ENCODE measurements at places on chromosomes 13 and 19.
A peak's percentile ranks its signal among the peaks of the same experiment; 100 is the strongest.

GRCh38 chr13:107867701-107868661 is 347.4 kb downstream of the LIG4 start:
- DNase-seq: peak; percentile 36

DNA sequence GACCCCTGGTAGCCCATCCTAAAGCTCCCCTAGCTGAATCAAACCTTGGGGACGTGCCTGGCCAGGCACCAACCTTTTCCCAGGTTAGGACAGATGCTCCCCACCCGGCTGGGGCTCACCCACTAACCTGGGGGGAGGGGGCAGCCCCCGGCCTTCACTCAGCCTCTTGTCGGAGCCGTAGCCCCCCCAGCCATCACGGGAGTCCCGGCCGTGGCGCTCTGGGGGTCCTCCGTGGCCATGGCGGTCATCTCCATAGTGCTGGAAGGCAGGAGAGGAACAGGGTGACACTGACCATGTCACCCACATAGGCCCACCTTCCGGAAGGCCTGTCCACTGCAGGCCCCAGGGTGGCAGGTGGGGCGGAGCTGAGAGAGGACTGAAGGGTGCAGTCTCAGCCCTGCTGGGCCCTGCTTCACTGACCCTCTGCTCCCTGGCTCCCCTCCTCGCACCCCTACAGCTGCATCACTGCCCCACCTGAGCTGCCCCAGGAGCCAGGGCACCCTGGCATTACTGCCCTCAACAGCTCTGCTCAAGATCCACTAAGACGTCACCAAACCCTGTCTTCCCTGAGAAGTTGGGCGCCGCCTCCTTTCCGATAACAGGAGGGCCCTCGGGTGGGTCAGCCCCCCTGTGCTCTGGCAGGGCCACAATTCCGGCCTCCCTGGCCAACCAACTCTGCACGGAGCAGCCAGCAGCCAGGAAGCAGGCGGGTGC is 22.6 kb upstream of the TINCR start:
- DNase-seq: no peak

DNA sequence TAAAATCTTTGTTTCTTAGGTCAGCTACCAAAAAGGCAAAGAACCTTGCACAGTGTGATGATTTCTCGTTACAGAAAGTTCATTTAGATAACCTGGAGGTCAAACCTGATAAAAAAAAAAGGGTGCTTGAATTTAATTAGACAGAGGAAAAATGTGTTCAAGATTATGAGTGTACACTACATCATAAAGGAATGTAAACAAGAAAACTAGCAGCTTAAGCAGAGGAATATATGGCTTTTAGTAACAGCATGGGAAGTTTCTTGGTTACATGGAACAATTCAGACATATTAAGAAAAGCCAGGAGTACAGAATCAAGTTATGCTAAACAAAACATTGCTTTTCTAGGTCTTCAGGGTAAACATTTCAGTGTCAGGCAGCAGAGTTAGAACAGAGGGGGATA is 32.9 kb downstream of the ING1 start:
- no peak for DNase-seq

- no peak for DNase-seq
Measured at GRCh38 chr13:91601807-91602206, 203.4 kb downstream of the GPC5 start.

- DNase-seq: no peak
Measured at GRCh38 chr19:10662384-10663251, 8.5 kb downstream of the ILF3 start.

- no peak for DNase-seq
Measured at GRCh38 chr13:111317042-111317550, 3.3 kb upstream of the TEX29 start.

GRCh38 chr13:79886601-79887000 is 405.6 kb downstream of the NDFIP2 start:
- DNase-seq: no peak

- no peak for DNase-seq
Measured at GRCh38 chr19:16891696-16892382, 3.0 kb downstream of the F2RL3 start.

DNA sequence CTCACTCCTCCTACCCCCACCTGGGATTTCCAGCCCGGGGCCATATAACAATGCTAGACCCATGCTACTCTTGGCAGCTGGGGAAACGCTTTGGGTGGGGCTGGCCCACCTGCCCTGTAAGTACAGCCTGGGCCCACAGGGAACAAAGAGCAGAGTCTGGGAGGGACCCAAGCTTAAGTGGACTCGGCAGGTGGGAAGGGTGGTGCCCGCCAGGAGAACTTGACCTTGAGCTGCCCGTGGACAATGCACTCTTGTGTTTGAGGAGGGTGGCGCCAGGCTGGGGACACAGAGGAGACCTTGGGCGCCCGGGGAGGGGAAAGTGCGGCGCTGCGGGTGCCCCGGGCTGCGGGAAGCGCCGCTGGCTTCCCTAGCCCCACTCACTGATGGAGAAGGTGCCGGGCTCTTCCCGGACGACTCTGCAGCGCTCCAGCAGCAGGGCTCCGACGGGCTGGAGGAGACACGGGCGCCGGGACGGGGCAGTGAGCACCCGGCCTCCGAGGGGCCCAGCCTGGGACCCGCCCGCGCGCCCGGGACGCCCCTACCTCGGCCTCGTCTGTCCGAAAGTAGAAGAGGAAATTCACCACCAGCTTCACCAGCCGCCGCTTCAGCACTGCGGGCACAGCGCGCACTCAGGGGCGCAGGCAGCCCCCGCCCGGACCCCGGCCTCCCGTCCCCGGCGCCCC is 607 bp downstream of the PLEKHJ1 start:
- no peak for DNase-seq

GRCh38 chr19:7197119-7197759 is 97.0 kb downstream of the INSR start:
- peak; percentile 83 for DNase-seq

- DNase-seq: no peak
Measured at GRCh38 chr19:39351537-39352064, 9.4 kb downstream of the SAMD4B start.

GRCh38 chr13:51645761-51646670 is 61.8 kb downstream of the WDFY2 start:
- no peak for DNase-seq

DNA sequence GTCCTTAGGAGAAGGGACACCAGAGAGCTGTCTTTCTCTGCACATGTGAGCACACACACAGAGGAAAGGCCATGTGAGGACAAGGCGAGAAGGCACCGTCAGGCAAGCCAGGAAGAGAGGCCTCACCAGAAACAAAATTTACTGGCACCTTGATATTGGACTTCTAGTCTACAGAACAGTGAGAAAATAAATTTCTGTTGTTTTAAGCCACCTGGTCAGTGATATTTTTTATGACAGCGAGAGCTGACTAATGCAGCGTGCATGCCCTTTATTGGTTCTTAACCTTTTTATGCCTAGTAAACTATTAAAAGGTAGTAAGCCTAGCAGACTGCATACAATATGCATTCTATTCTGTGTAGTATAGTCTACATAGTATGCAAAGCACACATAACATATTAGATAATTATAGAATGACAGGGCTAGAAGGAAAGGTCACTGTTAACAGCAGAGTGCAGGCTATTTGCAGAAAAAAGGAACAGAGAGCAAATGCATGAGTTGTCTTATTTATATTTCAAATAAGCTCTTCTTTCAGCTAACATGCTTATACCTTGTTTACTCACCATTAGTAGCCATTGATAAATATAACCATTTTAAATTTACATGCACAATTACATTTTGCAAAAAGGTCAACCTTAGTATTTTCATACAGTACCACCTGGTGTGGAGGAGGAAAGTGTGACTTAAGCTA is 25.2 kb upstream of the KATNAL1 start:
- DNase-seq: no peak
